ENCODE measurements at places on chromosomes 4 and X.

DNA sequence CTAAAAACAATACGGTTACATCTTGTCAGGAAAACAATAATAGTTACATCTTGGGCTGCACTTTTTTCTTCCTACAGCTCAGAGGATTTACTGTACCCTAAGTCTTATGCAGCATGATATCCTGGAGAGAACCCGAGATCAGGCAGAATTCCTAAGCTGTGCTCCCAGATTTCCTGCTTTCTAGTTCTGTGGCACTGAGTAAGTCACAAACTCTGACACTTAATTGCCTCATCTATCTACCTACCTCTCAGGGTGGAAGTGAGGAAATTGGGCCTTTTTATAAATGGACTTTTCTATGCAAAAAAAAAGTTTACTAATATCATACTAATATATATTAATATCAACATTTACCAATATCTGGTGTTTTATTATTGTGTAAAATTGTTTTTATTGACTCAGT is 438.5 kb downstream of the INPP4B start:
- DNase-seq, result no peak

DNA sequence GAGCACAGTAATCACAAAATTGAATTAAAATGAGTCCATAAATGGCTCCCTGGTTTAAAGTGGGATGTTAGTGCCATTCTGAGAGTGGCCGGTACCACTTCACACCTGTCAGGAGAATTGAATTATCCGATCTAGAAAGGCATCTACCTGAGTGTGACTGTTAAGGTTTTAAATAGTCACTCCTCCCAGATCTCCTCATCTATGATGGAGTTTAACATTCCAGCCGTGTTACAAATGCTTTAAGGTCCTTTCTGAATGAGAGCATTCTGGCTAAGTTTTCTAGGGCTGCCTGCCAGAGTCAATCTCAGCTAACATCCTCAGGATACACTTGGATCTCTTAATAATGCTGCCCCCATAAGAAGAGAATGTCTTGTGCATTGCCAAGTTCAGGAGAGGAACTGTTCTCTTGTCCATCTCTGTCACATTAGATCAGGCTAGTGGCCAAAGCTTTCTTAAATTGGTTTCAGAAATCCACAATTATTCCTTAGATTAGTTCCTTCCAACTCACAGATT is 231.1 kb downstream of the SLC39A8 start:
- DNase-seq, result no peak

GRCh38 chr4:77804471-77804870 is 14.7 kb downstream of the CNOT6L start:
- DNase-seq, result no peak

DNA sequence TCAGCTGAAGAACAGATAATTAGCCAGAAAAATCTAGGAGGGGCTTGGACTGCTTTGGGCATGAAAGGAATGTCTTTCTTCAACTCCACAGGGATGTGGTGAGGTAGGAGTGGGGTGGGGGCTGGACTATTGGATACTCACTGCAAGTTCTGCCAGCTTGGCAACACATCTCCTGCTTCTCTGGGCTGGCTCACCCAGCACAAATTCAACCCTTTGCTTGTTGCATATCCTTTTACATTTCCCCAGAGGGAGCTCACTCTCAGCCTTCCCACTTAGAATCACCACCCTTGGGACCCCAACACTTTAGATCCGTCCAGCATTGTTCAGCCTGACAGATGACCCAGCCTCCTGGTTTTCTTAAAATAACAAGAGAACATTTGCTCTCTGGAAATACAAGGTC is 120.6 kb downstream of the KDR start:
- no peak for DNase-seq

- no peak for DNase-seq
These were observed 83.0 kb downstream of the LRP2BP start for GRCh38 chr4:185312699-185313098.

DNA sequence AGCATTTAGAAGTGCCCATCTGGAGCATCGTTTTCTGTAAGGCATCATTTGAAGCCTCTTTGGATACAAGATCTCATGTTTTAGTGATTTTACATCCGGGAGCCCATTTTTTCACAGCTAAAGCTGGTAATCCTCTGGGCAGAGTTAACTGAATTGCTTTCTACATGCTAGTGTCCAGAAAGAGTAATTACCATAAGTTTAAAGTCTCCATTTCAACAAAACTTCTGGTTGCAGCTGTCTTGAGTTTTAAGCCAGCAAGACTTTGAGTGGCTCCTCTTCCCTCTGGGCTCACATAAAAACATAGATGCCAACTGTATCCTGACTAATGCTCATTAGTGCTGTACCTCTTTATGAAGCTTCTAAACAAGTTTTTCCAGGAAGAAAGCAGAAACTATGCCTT is 65.4 kb downstream of the GPRIN3 start:
- no peak for DNase-seq

DNA sequence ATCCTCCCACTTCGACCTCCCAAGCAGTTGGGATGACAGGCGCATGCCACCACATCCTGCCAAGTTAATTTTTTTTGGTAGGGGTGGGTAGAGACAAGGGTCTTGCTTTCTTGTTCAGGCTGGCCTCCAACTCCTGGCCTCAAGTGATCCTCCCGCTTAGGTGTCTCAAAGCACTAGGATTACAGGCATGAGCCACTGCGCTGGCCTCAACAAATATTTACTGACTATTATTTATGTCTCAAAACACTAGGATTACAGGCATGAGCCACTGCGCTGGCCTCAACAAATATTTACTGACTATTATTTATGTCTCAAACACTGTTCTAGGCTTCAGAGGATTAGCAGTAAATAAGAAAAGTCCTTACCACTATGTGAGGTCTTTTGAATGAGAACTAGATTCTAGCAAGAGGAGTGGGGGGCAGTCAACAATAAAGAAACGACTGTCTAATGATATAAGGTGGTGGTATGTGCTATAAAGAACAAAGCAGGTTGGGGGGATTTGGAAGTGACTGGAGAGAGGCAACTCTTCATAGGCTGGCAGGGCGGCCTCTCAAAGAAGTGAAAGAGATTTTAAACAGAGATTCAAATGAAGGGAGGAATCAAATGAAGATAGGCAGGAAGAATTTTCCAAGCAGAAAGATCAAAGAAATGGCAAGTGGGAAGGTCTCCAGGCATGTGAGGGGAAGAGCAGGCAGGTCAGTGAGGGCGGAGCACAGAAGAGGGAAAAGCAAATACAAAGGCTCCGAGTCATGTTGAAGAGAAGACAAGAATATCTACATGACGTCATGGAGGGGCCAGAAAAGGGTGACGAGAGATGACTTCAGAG is 12.7 kb upstream of the ACSL1 start:
- DNase-seq, result no peak

GRCh38 chrX:125295337-125295736 is 24.3 kb upstream of the TEX13C start:
- no peak for DNase-seq

GRCh38 chr4:88159229-88159725 is 838 bp upstream of the ABCG2 start:
- DNase-seq, result no peak

DNA sequence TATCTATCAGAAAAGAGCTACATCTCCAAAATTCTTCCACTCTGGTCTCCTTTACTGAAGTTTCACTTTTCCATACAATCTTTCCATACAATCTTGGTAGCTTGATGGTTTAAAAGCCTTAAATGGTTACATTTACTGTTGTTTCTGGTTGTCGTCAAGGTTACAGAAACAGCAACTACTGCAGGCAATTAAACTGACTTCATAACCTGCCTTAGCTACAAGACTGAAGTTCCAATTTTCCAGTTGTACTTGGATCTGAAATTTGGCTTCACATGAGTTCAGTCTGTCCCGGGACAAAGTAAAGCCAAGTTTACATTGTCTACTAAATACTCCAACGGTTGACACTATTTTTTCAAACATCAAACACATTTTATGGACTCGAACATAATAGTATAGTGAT is 326.4 kb downstream of the ANKRD50 start:
- DNase-seq, result no peak

DNA sequence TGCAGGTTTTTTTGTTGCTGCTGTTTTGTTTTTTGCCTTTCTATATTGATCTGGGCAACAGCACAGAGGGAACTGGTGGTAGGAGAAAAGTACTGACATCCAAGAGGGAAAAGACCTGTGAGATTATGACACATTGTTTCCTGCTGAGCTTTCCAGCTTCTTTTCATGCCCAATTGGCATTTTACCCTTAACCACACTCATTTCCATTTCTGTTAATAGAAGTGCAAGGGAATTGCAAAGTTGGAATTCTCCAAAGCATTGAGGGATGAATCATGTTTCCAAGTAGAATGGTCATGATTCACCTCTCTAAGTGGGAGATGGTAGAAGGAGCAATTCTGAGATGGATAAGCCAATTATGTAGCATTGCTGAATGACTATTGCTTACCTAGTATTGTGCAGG is 161.5 kb downstream of the PPARGC1A start:
- no peak for DNase-seq

GRCh38 chrX:73681408-73681807 is 118.4 kb downstream of the CHIC1 start:
- no peak for DNase-seq

DNA sequence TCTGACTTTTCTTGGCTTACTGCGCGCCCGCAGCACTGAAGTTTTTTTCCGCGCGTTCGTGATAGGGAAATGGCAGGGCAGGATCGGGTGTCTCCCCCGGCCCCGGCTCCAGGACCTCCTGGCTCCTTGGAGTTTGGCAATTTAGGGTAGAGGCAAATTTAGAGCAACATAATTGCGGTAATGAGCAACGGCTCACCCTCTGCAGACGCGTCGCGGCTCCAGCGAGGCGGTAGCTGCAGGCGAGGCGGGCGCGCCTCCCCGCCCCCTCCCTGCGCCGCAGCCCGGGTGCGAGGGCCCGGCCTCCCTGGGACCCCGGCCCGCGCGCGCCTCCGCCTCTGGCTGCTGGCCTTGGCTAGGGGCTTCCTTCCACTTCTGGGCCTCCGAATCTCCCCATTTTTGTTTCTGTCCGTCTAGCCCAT is 6.2 kb downstream of the MSX1 start:
- no peak for DNase-seq

DNA sequence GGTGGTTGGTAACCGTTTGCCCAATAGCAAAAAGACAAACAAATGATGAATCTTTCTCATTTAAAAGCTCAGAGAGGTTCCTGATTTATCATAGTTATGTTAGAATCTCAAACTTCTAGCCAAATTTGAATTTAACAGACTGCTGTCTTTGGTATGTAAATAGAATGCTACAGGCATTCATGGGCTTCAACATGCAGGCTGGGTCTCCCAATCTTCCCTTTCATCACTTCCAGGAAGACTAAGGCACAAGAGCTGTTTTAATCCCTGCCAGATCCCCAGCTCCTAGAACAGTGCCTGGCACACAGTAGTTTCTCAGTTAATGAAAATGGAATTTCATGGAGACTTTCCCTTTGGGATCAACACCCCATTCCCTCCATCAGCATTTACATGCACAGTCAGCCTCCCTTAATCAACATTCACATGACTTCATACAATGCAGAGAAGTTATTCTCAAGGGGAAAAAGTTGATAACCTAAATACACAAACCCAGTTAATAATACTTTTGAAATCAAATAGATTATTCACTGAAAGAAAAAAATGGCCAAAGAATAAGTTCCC is 107.6 kb upstream of the C1QTNF7 start:
- DNase-seq, result no peak

- DNase-seq, result no peak
These were observed 136.4 kb upstream of the NDST4 start for GRCh38 chr4:115249808-115250207.

DNA sequence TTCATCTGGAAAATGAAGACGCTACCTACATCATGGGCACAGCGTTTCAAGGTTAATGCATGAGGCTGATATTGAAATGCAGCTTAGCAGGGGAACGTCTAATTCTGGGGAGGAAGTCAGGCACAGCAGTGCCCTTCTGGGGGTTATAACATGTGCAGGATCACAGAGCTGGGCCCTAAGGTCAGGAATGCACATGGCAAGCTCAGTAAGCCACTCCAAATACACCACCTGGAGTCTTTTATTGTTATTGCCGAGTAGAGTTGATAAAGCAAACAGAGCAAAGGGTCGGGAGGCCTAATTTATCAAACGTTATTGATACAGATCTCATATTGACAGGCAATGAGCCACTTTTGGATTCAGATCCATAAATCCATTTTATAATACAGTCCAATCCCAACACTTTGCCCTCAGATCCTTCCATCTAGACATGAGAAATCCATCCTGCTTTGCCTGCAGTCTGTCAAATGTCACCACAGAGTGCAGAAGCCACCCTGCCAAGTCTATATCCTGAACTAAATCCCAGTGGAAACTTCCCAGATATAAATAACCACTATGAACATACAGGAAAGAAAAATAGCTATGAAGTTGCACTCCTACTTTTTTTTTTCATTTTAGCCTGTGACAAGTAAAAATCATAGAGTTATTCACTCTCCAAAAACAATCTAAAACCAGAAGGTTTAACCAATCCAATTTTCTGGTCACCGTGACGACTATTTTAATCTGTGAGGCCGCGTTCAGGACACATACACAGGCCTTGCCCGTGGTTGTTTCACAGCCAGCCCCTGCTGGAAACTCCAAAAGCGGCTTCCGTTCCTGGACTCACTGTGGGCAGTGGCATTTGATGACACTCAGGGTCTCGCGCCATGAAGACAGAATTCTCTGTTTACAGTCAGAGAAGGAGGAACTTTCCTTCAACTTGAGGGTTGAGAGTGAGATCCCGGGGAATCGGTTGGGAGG is 335.4 kb downstream of the DHX15 start:
- DNase-seq, result no peak

- no peak for DNase-seq
These were observed 28.1 kb downstream of the RS1 start for GRCh38 chrX:18643853-18644252.

DNA sequence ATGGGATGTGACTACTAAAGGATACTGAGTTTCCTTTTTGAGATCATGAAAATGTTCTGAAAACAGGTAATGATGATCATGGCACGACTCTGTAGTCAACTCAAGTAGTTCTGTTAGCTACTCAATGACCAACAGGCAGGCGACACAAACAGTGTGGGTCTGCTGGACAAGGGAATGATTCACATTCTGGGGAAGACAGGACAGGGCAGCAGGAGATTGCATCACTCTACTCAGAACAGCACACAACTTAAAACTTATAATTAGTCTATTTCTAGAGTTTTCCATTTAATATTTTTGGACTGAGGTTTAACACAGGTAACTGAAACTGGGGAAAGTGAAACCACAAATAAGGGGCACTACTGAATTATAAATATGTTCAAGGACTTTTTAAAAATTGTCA is 365.2 kb downstream of the PRDM5 start:
- no peak for DNase-seq

GRCh38 chr4:173585876-173586572 is 56.0 kb upstream of the HAND2 start:
- DNase-seq, result no peak

DNA sequence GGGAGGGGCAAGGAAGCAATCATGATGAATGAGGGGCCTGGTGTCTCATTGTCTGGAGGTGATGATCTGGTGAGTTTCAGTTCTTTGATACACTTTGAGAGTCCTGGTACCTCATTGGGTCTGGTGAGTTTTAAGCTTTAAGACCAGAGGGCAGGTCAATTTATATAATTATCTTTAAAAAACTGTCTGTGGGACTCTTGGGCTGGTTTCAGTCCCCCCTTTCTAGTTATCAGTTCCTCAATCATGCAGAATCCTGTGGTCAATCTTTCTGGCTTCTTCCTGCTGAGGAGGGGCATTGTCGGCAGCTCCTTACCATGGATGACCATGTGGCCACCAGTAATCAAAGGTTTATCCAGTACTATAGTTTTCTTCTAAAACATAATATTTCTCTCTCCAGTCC is 789.1 kb downstream of the PCDH18 start:
- DNase-seq, result no peak
